ENCODE measurements at places on chromosomes 13 and 19. TPM values are rescaled to one million over a fixed set of nuclear protein-coding genes. Genes with fewer than 3 reads are reported as not detected.
A peak's percentile ranks its signal among the peaks of the same experiment; 100 is the strongest.

GRCh38 chr19:3443840-3444694, 36.3 kb downstream of the SMIM24 start:
- H3K4me1 ChIP-seq = peaks cover 6% of the 10 kb centered on the region
- no peaks in the 10 kb centered on the region for H3K36me3 ChIP-seq
- H3K27me3 ChIP-seq = no peaks in the 10 kb centered on the region
- peak overlapping the region; percentile 50 for H3K4me3 ChIP-seq
- DNase-seq = peak; percentile 80
- no peak overlapping the region for H3K27ac ChIP-seq

GRCh38 chr19:15838351-15838750, 22.9 kb upstream of the OR10H1 start:
- H3K4me3 ChIP-seq = no peak overlapping the region
- peaks cover 3% of the 10 kb centered on the region for H3K36me3 ChIP-seq
- H3K27me3 ChIP-seq = no peaks in the 10 kb centered on the region
- no peak overlapping the region for H3K27ac ChIP-seq
- H3K4me1 ChIP-seq = no peaks in the 10 kb centered on the region

Gene CPB2
- total RNA-seq = not detected

Gene RASAL3
- total RNA-seq = 1.9 TPM

- H3K4me1 ChIP-seq = peaks cover 5% of the 10 kb centered on the region
- H3K27me3 ChIP-seq = no peaks in the 10 kb centered on the region
- H3K36me3 ChIP-seq = no peaks in the 10 kb centered on the region
- DNase-seq = no peak
- no peak overlapping the region for H3K4me3 ChIP-seq
- no peak overlapping the region for H3K27ac ChIP-seq
Measured at GRCh38 chr13:73404581-73404980, 345.8 kb downstream of the KLF5 start.

- DNase-seq = no peak
- H3K4me1 ChIP-seq = no peaks in the 10 kb centered on the region
- H3K4me3 ChIP-seq = no peak overlapping the region
- H3K27me3 ChIP-seq = no peaks in the 10 kb centered on the region
- H3K27ac ChIP-seq = no peak overlapping the region
Measured at GRCh38 chr19:4713384-4713951, 10.2 kb downstream of the DPP9 start.

GRCh38 chr19:5153601-5154128, 184.8 kb downstream of the KDM4B start:
- H3K36me3 ChIP-seq = no peaks in the 10 kb centered on the region
- no peak overlapping the region for H3K27ac ChIP-seq
- no peaks in the 10 kb centered on the region for H3K27me3 ChIP-seq
- no peak for DNase-seq

DNA sequence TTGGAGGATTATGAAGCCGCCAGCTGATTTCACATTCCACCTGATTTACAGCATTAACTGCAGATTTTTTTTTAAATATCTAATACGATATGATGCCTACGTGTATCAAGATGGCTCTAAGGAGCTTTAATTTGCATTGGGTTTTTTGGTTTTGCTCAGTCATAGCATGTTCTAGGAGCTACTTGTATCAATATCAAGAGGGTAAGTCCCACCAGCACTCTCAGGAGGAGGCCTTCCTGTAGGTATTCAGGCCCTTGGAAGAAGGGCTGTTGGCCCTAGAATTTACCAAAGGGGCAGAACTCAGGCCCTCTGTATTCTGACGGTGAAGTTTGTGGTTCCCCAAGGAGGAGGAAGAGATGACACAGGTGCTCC, 97.2 kb upstream of the IPO5 start:
- H3K36me3 ChIP-seq = no peaks in the 10 kb centered on the region
- DNase-seq = no peak

GRCh38 chr13:46171217-46171616, 10.8 kb downstream of the LCP1 start:
- H3K4me3 ChIP-seq = no peak overlapping the region
- no peak overlapping the region for H3K27ac ChIP-seq
- H3K4me1 ChIP-seq = peaks cover 10% of the 10 kb centered on the region
- DNase-seq = no peak

- peaks cover 7% of the 10 kb centered on the region for H3K4me1 ChIP-seq
- no peak for DNase-seq
- H3K27me3 ChIP-seq = peaks cover 10% of the 10 kb centered on the region
- no peak overlapping the region for H3K27ac ChIP-seq
- H3K36me3 ChIP-seq = no peaks in the 10 kb centered on the region
Measured at GRCh38 chr13:77925616-77926015, 7.0 kb upstream of the EDNRB start.

DNA sequence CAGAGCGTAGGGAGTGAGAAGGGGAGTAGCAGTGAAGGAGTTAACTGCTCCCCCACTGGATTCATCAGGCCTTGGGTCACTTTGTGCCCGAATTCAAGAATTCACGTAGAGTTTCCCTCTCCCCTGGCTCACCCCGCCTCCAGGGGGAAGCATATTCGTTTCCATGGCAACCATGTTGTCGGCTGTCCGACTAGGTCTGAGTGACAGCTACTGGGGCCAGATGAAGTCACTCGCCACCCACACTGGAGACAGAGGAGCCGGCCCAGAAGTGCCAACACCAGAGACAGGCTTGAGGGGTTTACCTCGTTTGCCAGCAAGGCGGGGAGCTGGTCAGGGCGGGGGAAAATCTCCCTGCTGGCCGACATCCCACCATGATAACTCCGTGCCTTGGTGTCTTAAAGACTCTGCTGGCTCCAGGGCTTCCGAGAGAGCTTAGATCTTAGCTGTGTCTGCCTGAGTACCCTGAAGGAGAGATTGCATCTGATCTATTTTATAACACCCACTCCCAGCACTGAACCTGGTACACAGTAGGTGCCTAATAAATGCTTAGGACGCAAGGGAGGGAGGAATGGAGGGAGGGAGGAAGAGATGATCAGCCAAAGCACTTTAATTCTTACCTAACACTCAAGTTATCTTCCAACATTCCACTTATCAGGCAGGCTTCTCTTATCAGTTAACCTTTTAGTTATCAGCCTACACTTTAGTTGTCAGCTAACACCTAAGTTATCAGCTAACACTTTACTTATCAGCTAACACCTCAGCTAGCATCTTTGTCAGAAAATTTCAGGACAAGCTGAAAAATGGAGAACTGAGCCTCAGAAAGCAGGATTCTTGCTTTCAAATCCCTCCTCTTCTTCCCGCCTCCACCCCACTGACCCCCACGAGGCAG, 57.2 kb upstream of the ZNRF4 start:
- peaks cover 19% of the 10 kb centered on the region for H3K4me1 ChIP-seq
- no peak overlapping the region for H3K27ac ChIP-seq
- DNase-seq = peak; percentile 94
- no peaks in the 10 kb centered on the region for H3K27me3 ChIP-seq
- H3K4me3 ChIP-seq = 0 out of 2 replicates have a peak overlapping the region, but pooled peaks have one; percentile 29

GRCh38 chr13:94950303-94950702, 238.0 kb upstream of the SOX21 start:
- H3K27me3 ChIP-seq = no peaks in the 10 kb centered on the region
- H3K27ac ChIP-seq = no peak overlapping the region
- no peaks in the 10 kb centered on the region for H3K36me3 ChIP-seq
- DNase-seq = peak; percentile 74

GRCh38 chr19:46634656-46635218, 1.3 kb downstream of the GNG8 start:
- H3K27me3 ChIP-seq = peaks cover 58% of the 10 kb centered on the region
- H3K36me3 ChIP-seq = no peaks in the 10 kb centered on the region
- H3K27ac ChIP-seq = no peak overlapping the region
- peaks cover 28% of the 10 kb centered on the region for H3K4me1 ChIP-seq

Gene PTGER1
- 1.2 TPM for total RNA-seq

GRCh38 chr13:21231426-21231940, 55.0 kb downstream of the MRPL57 start:
- H3K4me3 ChIP-seq = no peak overlapping the region
- no peaks in the 10 kb centered on the region for H3K27me3 ChIP-seq
- no peaks in the 10 kb centered on the region for H3K4me1 ChIP-seq
- DNase-seq = no peak

GRCh38 chr13:91660076-91660415, 261.6 kb downstream of the GPC5 start:
- no peaks in the 10 kb centered on the region for H3K4me1 ChIP-seq
- no peaks in the 10 kb centered on the region for H3K27me3 ChIP-seq
- no peak overlapping the region for H3K4me3 ChIP-seq
- DNase-seq = no peak

Gene CD79A
- total RNA-seq = not detected

GRCh38 chr13:98509271-98510155, 67.4 kb downstream of the STK24 start:
- DNase-seq = no peak
- H3K4me1 ChIP-seq = peaks cover 43% of the 10 kb centered on the region
- H3K4me3 ChIP-seq = no peak overlapping the region
- H3K36me3 ChIP-seq = no peaks in the 10 kb centered on the region
- H3K27ac ChIP-seq = no peak overlapping the region
- H3K27me3 ChIP-seq = no peaks in the 10 kb centered on the region

GRCh38 chr13:50893211-50893852, 16.3 kb upstream of the RNASEH2B start:
- no peaks in the 10 kb centered on the region for H3K27me3 ChIP-seq
- H3K36me3 ChIP-seq = no peaks in the 10 kb centered on the region
- peak; percentile 46 for DNase-seq

GRCh38 chr13:32783067-32783466, 196.8 kb downstream of the PDS5B start:
- H3K4me1 ChIP-seq = no peaks in the 10 kb centered on the region
- H3K4me3 ChIP-seq = no peak overlapping the region
- peaks cover 6% of the 10 kb centered on the region for H3K36me3 ChIP-seq
- no peak overlapping the region for H3K27ac ChIP-seq
- no peak for DNase-seq

DNA sequence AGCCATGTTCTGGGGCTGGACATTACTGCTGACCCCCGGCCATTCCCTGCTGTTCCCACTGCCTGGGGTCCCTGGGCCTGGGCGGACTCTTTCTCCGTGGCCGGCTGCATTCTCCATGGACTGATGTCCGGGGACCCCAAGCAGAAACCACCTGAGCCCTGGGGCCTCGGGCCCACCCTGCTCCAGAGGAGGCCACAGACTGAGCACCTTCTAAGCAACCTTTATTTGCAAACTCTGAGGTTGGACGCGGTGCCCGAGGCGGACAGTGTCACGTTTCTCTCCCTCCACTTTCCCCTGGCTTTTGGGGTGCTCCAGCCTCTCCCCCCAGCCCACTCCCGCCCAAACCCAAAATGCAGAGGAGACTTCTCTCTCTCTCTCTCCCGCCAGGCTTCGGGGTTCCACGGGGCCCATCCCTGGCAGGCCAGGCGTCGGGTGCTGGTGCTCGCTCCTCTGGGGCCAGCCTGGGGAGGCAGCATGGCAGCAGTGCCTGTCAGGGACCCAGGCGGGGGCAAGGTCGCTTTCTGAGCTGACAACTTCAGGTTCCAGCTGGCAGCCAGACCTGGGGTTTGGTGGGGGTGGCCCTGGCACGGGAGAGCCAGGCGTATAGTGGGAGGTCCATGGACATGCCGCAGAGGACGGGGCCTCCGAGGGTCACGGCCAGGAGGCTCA, 2.3 kb upstream of the C19orf25 start:
- no peak overlapping the region for H3K27ac ChIP-seq
- H3K4me1 ChIP-seq = peaks cover 4% of the 10 kb centered on the region
- no peaks in the 10 kb centered on the region for H3K27me3 ChIP-seq
- H3K36me3 ChIP-seq = 0 out of 2 replicates have a peak, but pooled peaks cover 5% of the 10 kb centered on the region

- DNase-seq = no peak
- no peaks in the 10 kb centered on the region for H3K27me3 ChIP-seq
- no peaks in the 10 kb centered on the region for H3K36me3 ChIP-seq
Measured at GRCh38 chr13:39244561-39245230, 206.4 kb downstream of the NHLRC3 start.

DNA sequence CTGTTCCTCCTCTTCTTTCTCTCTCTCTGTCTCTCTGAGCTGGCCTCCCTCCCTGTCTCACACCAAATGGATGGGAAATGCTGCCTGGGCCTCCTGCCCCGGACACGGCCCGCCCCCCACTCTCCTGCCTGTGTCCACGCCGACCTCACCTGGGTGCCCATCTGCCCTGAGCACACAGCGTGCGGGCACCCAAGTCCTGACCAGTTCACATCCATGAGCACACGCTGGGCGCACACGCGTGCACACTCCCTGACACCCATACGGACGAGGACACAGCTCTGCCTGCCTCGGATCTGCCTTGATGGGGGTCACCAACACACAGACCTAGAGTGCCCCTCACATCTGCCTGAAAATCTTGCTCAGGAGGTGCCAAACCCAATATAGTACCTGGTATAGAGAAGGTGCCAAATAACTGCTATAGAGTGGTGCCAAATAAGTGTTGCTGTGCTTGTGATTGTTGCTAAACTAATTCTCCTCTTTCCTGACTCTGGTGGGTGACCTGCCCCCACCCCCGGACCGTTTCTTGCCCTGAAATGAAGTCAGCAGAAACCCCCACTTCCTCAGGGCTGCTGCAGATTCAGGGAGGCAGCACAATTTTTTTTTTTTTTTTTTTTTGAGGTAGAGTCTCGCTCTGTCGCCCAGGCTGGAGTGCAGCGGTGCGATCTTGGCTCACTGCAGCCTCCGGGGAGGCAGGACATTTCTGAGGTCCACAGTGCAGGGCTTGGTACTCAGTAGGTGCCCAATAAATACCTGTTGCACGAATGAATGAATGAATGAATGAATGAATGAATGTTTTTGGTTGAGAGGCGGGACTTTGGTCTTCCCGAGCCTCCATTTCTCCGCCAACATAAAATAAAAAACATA, 4.6 kb downstream of the NFIC start:
- no peaks in the 10 kb centered on the region for H3K36me3 ChIP-seq
- no peak for DNase-seq
- peaks cover 87% of the 10 kb centered on the region for H3K27me3 ChIP-seq
- no peak overlapping the region for H3K27ac ChIP-seq
- H3K4me1 ChIP-seq = peaks cover 16% of the 10 kb centered on the region

- no peaks in the 10 kb centered on the region for H3K4me1 ChIP-seq
- H3K36me3 ChIP-seq = no peaks in the 10 kb centered on the region
- no peak for DNase-seq
- H3K27ac ChIP-seq = no peak overlapping the region
- H3K4me3 ChIP-seq = no peak overlapping the region
Measured at GRCh38 chr13:98384739-98385138, 192.2 kb downstream of the STK24 start.

DNA sequence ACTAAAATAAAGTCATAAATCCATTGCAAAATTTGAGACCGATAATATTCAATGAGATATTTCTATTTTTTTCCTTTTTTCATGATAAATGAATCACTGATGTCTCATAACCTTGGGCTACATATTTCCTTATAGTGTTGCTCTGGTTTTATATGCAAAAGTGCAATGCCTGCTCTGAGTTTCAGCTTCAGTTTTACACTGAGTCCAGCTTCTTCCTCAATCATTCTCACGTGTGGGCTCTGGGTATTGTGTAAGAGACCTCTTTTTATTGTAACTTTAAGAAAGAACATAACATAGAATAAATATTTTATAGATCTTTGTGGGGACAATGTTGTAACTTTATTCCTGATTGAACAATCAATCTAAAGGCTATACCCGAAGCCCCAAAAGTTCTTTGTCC, 280.2 kb upstream of the EDNRB start:
- no peak for DNase-seq
- H3K36me3 ChIP-seq = no peaks in the 10 kb centered on the region
- H3K4me1 ChIP-seq = peaks cover 7% of the 10 kb centered on the region
- H3K27me3 ChIP-seq = no peaks in the 10 kb centered on the region
- H3K27ac ChIP-seq = no peak overlapping the region

- peak; percentile 86 for DNase-seq
- no peak overlapping the region for H3K4me3 ChIP-seq
- no peaks in the 10 kb centered on the region for H3K27me3 ChIP-seq
- no peaks in the 10 kb centered on the region for H3K36me3 ChIP-seq
Measured at GRCh38 chr19:42693760-42694350, 46.4 kb downstream of the PSG3 start.

- no peak overlapping the region for H3K4me3 ChIP-seq
- H3K27me3 ChIP-seq = no peaks in the 10 kb centered on the region
- peaks cover 44% of the 10 kb centered on the region for H3K4me1 ChIP-seq
- H3K27ac ChIP-seq = peak overlapping the region; percentile 78
Measured at GRCh38 chr19:10662384-10663251, 8.5 kb downstream of the ILF3 start.
